T-helper 22 cell (primary cell): ENCODE measurements at places on chromosomes 1 and 21.

GRCh38 chr1:167198518-167199133 lies 22.1 kb upstream of the POU2F1 start:
- DNase-seq: no peak

- DNase-seq: no peak
These were observed 33.5 kb downstream of the PROX1 start for GRCh38 chr1:214021321-214021720.

- DNase-seq: no peak
These were observed 26.3 kb upstream of the CD34 start for GRCh38 chr1:207937204-207937603.

DNA sequence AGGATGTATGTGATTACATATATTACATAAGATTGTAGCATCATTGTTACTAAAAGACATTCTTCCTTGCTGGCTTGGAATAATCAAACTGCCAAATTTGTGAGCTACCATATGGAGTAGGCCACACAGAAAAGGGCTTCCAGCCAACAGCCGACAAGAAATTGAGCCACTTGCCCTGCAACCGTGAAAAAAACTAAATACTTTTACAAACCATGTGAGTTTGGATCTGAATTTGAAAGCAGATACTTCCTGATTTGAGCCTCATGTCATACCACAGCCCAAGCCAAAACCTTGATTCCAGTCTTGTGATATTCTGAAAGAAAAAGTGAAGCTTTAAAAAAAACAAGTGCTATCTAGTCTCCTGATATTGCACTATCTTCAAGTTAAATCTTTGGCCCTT lies 55.6 kb upstream of the PRMT6 start:
- no peak for DNase-seq

DNA sequence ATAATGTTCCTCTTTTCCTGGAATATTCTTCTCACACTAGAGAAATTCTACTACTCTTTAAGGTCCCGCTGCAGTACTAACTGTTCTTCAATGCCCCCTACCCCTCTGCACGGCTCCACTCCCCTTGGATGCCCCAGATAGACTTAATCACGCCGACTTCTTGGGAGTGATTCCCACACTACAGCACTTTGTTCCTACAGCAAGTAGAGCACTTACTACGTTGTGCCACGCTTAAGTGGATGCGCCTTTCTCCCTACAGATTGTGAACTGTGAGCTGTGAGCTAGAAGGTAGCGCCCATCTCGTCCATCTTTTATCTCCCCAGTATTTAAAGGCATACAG lies 2.2 kb downstream of the ZNF436 start:
- no peak for DNase-seq

DNA sequence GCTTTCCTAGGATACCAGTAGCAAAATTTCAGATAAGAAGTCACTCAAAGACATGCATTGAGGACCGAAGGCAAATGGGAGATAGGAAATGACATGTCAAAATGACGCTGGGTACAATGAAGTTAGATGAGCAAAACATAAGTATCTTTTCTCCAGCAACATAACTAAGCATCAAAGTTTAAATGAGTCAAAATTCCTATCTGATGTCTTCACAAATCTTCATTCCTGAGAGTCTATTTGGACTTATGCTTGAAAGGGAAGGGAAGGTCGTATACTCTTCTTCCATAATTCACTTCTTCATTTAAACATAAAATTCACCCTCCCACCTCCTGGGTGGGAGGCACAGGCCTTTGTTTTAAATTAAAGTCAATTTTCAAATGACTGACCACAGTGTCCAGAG lies 4.1 kb upstream of the TMEM81 start:
- DNase-seq: no peak

GRCh38 chr1:64867266-64867665 lies 99.1 kb downstream of the JAK1 start:
- DNase-seq: no peak
